ENCODE measurements at places on chromosomes 12 and 14. TPM values are rescaled to one million over a fixed set of nuclear protein-coding genes. Genes with fewer than 3 reads are reported as not detected.

The ANO4 gene
- not detected for total RNA-seq

The CISTR gene
- not detected for total RNA-seq

The LUM gene
- not detected for total RNA-seq

The PLEKHD1 gene
- total RNA-seq: 0.12 TPM

The PPP1R12A gene
- total RNA-seq: 78.9 TPM

The UBR7 gene
- total RNA-seq: 35.3 TPM

The KLRB1 gene
- not detected for total RNA-seq

The ARMH4 gene
- not detected for total RNA-seq

The PRKD1 gene
- total RNA-seq: not detected

The HOXC9 gene
- not detected for total RNA-seq

The KIF21A gene
- total RNA-seq: 29.5 TPM

The RERG gene
- not detected for total RNA-seq

The AMIGO2 gene
- total RNA-seq: 13.6 TPM

The DYNLL1 gene
- 351 TPM for total RNA-seq

The FAIM2 gene
- total RNA-seq: 0.54 TPM

The TMEM52B gene
- total RNA-seq: not detected

The XRCC3 gene
- 75.8 TPM for total RNA-seq

The TAS2R46 gene
- total RNA-seq: 1.3 TPM

The TPPP2 gene
- not detected for total RNA-seq

The TRHDE gene
- total RNA-seq: not detected

The MAP1LC3B2 gene
- 0.68 TPM for total RNA-seq

The FIGNL2 gene
- total RNA-seq: 0.33 TPM

The CLEC1B gene
- not detected for total RNA-seq

The FGD4 gene
- 0.07 TPM for total RNA-seq

The ATXN2 gene
- 49.3 TPM for total RNA-seq

The SIX1 gene
- 0.31 TPM for total RNA-seq

The AGAP2 gene
- 28.2 TPM for total RNA-seq

The GARIN6 gene
- total RNA-seq: not detected

The ETFBKMT gene
- 0.52 TPM for total RNA-seq

The CACNA1C gene
- 0.07 TPM for total RNA-seq

The EDDM3A gene
- not detected for total RNA-seq

The CELA1 gene
- total RNA-seq: not detected

The CYP27B1 gene
- total RNA-seq: 12.7 TPM

The RBM19 gene
- total RNA-seq: 105 TPM

The CKAP4 gene
- total RNA-seq: 6.7 TPM

The RNASE3 gene
- not detected for total RNA-seq

The IL23A gene
- 36.9 TPM for total RNA-seq

The SERPINA9 gene
- total RNA-seq: not detected

The AMN gene
- 0.35 TPM for total RNA-seq

The RGS6 gene
- 2.5 TPM for total RNA-seq

The ZNF705A gene
- total RNA-seq: not detected

The RNASE1 gene
- total RNA-seq: not detected

The SLC6A13 gene
- not detected for total RNA-seq

The CD163L1 gene
- not detected for total RNA-seq

The ALDH2 gene
- 0.21 TPM for total RNA-seq

The FAM90A1 gene
- 0.31 TPM for total RNA-seq

The BEGAIN gene
- total RNA-seq: 3.0 TPM

The LRRC10 gene
- not detected for total RNA-seq

The IL22 gene
- 3.1 TPM for total RNA-seq

The CHST11 gene
- total RNA-seq: 46.2 TPM

The REM2 gene
- total RNA-seq: 0.33 TPM

The ESPL1 gene
- 76.7 TPM for total RNA-seq

The CLEC4D gene
- not detected for total RNA-seq

The HOXC4 gene
- not detected for total RNA-seq
